ENCODE measurements at places on chromosomes 5 and 9. TPM values are rescaled to one million over a fixed set of nuclear protein-coding genes. Genes with fewer than 3 reads are reported as not detected.
A peak's percentile ranks its signal among the peaks of the same experiment; 100 is the strongest.

DNA sequence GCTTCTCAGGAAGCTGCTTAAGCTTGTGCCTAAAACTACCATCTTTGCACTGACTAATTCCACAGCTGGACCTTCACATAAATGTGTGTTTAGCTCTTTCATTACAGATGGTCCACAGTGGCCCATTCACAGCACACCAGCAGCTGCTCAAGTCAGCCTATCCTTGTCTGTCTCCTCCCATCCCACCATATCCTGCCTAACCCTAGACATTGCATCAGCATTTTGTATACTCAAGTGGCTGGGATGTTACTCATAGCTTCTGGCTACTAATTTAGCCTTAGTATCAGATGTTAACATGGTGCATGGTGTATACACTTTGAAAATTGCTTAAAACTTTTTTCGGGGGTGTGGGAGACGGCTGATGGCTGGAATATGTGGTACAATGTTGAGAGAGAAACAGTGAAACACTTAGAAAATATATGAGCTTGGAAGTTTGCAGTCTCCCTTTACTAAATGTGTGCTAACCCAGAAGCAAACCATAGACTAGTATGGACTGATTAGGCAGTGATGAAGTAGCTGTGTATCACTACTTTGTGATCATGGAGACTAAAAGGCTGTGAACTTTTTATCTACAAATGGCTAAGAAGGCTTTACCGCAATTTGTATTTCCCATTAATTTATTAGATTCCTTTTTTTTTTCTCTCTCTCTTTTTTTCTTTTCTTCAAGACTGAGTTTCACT, 83.1 kb downstream of the JMY start:
- DNase-seq = peak; percentile 7

- no peak for DNase-seq
Measured at GRCh38 chr5:54756301-54756700, 229.1 kb downstream of the ESM1 start.

DNA sequence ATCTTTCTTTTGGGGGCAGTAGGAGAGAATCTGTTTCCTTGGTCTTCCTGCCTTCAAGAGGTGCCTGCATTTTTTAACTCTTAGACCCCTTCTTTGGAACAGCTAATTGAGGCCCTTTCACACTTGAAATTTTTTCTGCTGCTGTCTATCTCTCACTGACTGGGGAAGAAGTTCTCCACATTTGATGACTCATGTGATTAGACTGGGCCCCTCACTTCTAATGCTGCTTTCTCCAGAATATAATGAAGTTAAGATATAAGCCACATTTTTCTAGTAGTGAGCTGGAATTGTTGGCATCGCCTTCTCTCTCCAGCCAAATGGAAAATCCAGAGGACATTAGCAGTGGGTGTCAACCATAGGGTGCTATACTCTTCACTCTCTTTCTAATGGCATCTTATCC, 12.4 kb downstream of the ZNF474 start:
- no peak for DNase-seq

DNA sequence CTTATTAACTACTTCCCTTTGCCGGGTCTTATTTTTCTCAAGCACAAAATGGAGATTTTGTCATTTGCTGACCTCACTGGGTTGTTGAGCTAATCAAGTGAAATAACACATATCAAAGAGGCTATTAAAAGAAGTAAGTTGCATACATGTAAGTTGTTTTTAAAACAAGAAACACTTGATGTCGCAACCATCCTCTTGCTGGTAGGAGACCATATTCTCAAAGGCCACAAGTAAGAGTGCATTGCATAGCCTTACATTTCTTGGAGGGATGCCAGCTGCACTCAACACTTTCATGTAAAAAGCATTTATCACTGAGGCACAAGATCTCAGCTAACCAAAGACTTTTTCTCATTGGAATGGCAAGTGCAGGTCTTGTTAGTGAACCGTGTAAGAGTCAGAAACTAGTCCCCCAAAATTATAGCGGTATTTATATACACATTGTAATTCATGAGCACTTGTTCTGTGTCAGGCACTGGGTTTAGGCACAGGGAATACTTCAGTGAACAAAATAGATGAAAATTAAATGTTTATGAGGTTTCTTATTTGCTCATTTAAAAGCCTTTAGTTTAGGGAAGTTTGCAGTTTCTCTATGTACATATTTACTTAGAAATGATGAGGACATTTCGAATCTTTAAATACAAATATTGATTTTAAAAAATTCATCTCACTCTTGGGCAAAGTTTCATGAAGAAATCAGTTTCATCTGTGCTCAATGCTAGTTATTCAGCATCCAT, 72.0 kb downstream of the ZFAND5 start:
- no peak for DNase-seq

- DNase-seq = no peak
Measured at GRCh38 chr5:154005648-154006047, 33.1 kb downstream of the FAM114A2 start.

DNA sequence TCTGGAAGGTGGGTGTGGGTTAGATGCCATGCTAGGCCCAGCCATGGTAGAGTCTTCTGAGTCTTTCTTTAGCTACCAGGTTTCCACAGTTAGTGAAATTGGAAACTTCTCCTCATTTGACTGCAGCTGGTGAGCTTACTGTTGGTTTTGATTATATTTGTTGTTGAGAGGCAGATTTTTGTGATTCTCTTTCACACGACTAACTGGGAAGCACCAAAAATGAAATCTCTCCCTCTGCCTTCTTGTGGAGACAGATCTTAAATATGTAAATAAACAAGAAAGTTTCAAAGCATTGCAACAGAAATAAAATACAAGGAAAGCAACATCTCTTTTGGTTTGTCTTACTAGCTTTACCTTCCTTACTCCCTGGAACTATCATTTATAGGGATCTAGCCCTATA, 122.2 kb downstream of the CEMIP2 start:
- no peak for DNase-seq

DNA sequence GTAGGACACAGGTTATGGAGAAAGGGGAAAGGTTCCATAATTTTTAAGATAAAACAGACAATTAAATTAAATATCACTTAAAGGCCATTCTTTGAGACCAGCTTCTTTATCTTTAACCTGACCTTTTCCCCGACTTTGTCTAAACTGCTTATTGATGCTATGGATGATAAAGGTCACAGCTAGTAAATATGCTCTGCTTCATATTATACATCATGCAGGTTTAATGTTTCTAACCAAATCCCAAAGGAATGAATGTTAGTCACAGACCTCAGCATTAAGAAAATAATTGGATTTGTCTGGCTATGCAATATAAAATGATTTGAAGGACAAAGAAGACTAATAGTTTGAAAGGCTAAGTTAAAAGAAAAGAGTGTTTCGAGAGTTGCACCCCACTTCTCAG, 147.6 kb downstream of the ST8SIA4 start:
- DNase-seq = no peak

DNA sequence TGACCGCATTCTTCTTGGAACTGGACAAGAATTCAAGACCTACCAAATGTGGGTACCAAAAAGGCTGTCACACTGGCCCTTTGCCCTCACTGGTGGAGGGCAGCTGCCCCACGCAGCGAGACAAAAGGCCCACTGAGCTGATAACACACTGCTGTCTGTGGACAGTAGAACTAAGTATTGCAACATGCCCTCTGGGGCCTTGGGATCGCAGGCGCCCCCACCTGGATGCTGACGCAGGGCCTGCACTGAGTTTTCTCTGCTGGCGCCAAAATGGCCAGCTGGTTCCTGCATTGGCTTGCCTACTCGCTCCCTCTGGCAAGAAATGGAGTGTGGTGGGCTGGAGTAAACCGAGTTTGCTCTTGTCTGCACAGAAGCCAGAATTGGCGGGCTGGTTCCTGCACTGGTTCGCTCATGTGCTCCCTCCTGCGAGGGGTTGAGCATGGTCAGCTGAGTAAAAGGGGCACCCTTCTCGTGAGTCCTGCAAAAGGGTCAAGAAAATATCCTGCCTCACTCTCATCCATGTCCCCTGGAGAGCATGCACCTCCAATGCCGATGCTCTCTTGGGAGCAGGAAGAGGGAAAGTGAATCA, 55.7 kb downstream of the NXNL2 start:
- no peak for DNase-seq

DNA sequence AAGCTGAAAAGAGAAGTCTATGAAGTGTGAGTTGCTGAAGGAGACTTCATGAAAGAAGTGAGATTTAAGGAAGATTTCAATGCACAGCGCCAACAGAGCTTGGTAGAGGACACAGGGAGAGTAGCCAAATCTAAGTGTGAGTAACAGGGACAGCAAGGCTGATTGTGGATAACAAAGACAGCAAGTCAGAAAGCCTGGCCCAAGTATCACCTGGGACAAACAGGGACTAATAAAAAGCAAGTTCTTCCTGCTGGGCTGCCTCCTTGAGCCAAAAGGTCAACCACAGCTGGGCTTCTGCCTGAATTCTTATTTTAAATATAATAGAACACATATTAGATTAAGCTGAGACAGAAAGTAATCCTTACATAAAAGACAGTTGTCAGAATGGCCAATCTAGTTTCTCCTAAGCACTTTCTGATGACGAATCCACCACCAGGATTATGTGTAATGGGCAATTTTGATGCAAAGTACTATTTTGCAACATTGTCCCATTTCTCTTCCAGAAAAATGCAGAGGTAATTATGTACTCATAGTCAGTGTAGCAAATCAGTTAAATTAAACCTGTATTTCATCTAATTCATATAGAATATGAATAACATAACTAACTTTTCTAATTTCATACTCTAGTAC, 73.8 kb downstream of the MAPKAP1 start:
- no peak for DNase-seq

DNA sequence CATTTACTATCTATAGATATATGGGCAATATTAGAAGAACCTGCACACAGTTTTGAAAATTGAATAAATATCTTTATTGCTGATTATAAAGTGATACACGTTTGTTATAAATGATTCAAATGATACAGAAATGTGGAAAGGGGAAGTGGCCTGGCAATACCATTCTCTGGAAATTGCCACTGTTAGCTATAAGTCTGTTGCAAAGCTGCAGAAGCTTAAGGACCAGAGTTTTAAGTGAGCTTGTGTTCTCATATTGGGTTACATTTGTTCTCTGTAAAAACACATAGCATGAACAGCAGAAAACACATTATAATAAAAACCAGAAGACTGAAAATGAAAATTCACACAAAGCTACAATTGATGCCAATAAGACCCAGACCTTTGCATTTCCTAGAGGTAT, 59.6 kb downstream of the RASGRF2 start:
- no peak for DNase-seq

DNA sequence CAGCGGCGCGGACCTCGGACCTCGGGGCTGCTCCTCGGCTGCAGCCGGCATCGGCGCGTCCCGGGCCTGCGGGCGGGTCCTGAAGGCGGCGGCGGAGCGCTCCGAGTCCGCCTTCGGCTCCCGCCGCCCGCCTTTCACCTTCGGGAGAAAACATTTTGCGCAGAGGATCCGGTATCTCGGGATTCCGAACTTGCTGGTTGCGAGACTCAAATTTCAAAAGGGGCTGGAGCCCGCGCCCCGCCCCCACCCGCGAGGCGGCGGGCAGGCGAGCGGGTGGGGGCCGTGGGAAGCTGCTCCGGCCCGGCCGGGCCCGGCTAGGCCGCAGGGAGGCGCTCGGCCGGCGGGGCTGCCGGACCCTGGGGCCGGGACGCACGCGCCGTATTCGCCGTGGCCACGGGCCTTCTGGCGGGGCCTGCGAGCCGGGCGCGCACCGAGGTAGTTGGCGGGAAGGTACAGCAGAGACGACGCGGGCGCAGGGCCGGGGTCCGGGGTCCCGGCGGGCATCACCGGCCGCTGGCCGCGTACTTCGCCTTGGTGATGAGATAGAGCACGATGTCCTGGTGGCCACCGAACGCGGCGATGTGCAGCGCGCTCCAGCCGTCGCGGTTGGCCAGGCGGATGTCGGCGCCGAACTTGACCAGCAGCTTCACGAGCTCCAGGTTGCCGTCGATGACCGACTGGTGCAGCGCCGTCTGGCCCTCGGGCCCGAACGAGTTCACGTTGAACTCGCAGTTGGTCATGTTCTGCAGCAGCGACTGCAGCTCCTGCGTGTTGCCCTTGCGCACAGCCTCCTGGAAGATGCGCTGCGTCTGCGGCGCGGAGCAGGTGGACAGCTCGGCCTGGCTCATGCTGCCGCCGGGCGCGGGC, 757 bp downstream of the NRARP start:
- DNase-seq = peak; percentile 29

MLANA gene
- total RNA-seq = not detected

NR5A1 gene
- 0.64 TPM for total RNA-seq

RPL12 gene
- total RNA-seq = 2,679 TPM

GABRA6 gene
- not detected for total RNA-seq

IGFBPL1 gene
- not detected for total RNA-seq
